ENCODE measurements at places on chromosomes 1 and 21. TPM values are rescaled to one million over a fixed set of nuclear protein-coding genes. Genes with fewer than 3 reads are reported as not detected.
A peak's percentile ranks its signal among the peaks of the same experiment; 100 is the strongest.

- peaks cover 10% of the 10 kb centered on the region for H3K4me1 ChIP-seq
- no peak overlapping the region for H3K4me3 ChIP-seq
- H3K27me3 ChIP-seq = no peaks in the 10 kb centered on the region
- H3K36me3 ChIP-seq = no peaks in the 10 kb centered on the region
- DNase-seq = no peak
Observed at GRCh38 chr1:117046781-117047180, 13.3 kb upstream of the TTF2 start.

The NCF2 gene
- 144 TPM for total RNA-seq

GRCh38 chr1:92273039-92273438 is 25.7 kb downstream of the GLMN start:
- no peaks in the 10 kb centered on the region for H3K4me1 ChIP-seq
- H3K27ac ChIP-seq = no peak overlapping the region
- no peaks in the 10 kb centered on the region for H3K27me3 ChIP-seq
- peaks cover 31% of the 10 kb centered on the region for H3K36me3 ChIP-seq
- H3K4me3 ChIP-seq = no peak overlapping the region

- H3K4me3 ChIP-seq = no peak overlapping the region
- no peaks in the 10 kb centered on the region for H3K36me3 ChIP-seq
- DNase-seq = no peak
- no peak overlapping the region for H3K27ac ChIP-seq
Observed at GRCh38 chr1:213484333-213484732, 433.3 kb downstream of the RPS6KC1 start.

- DNase-seq = peak; percentile 88
- peak overlapping the region; percentile 53 for H3K4me3 ChIP-seq
- peak overlapping the region; percentile 12 for H3K27ac ChIP-seq
- no peaks in the 10 kb centered on the region for H3K36me3 ChIP-seq
- peaks cover 19% of the 10 kb centered on the region for H3K4me1 ChIP-seq
Observed at GRCh38 chr1:204363335-204364114, 3.8 kb upstream of the PLEKHA6 start.

- DNase-seq = no peak
- H3K4me1 ChIP-seq = no peaks in the 10 kb centered on the region
- peaks cover 5% of the 10 kb centered on the region for H3K27me3 ChIP-seq
- H3K4me3 ChIP-seq = no peak overlapping the region
- H3K36me3 ChIP-seq = no peaks in the 10 kb centered on the region
Observed at GRCh38 chr1:38667626-38668025, 191.9 kb downstream of the RRAGC start.

DNA sequence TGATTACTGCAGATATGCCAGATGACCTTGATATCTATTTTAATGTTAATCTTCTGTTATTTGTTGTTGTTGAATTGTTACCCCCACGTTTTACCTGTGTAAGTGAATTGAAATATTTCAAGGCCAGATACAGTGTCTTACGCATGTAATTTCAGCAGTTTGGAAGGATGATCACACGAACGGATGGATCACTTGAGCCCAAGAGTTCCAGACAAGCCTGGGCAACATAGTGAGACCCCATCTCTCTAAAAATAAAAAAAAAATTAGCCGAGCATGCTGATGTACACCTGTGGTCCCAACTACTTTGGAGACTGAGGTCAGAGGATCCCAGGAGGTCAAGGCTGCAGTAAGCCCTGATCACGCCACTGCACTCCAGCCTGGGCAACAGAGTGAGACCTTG is 32.2 kb downstream of the SDCCAG8 start:
- peak overlapping the region; percentile 56 for H3K27ac ChIP-seq
- no peak overlapping the region for H3K4me3 ChIP-seq
- no peak for DNase-seq
- peaks cover 32% of the 10 kb centered on the region for H3K36me3 ChIP-seq
- no peaks in the 10 kb centered on the region for H3K27me3 ChIP-seq
- H3K4me1 ChIP-seq = peaks cover 33% of the 10 kb centered on the region

DNA sequence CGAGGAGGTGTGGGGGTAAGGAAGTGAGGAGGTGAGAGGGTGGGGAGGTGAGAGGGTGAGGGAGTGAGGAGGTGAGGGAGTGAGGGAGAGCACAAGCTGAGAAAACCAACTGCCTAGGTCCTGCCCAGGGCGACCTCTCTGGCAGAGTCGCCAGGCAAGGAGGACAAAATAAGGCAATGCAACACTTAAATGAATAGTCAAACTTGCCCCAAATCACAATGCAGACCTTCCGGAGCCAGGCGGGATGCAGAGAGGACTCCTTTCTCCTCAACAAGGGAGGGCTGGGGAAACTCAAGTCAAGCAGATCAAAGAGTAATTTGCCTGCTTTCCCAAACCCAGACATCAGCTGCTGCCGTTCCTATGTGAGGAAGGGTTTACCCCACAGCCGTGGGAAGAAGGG is 86.0 kb downstream of the CCDC185 start:
- no peak for DNase-seq
- H3K4me1 ChIP-seq = peaks cover 4% of the 10 kb centered on the region
- H3K27ac ChIP-seq = no peak overlapping the region
- H3K36me3 ChIP-seq = no peaks in the 10 kb centered on the region

The ZRANB2 gene
- total RNA-seq = 85.0 TPM

- no peaks in the 10 kb centered on the region for H3K27me3 ChIP-seq
- no peaks in the 10 kb centered on the region for H3K4me1 ChIP-seq
- H3K36me3 ChIP-seq = no peaks in the 10 kb centered on the region
- no peak overlapping the region for H3K27ac ChIP-seq
Observed at GRCh38 chr1:34518146-34518699, 236.6 kb upstream of the GJB5 start.

DNA sequence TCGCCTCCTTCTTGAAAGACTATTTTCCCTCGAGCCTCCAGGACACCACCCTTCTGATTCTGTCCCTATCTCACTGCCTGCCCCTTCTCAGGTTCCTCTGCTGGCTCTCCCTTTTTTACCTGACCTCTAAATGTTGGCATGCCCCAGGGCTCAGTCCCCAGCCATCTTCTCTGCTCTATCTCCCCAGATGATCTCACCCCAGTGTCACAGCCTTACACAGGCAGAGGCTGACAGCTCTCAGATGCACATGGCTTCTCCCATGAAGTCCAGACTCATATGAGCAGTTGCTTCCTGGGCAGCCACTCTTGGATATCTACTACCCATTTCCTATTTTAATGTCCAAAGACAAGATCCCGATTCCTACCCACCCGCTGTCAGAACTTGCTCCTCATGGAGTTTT is 37.5 kb downstream of the RXRG start:
- H3K36me3 ChIP-seq = no peaks in the 10 kb centered on the region
- no peak overlapping the region for H3K4me3 ChIP-seq
- DNase-seq = no peak
- no peaks in the 10 kb centered on the region for H3K4me1 ChIP-seq
- no peaks in the 10 kb centered on the region for H3K27me3 ChIP-seq

- no peak overlapping the region for H3K27ac ChIP-seq
- no peak for DNase-seq
- H3K4me3 ChIP-seq = no peak overlapping the region
- H3K36me3 ChIP-seq = no peaks in the 10 kb centered on the region
Observed at GRCh38 chr1:222049176-222049575, 307.3 kb upstream of the DUSP10 start.

- DNase-seq = peak; percentile 97
- H3K4me1 ChIP-seq = peaks cover 22% of the 10 kb centered on the region
- H3K27ac ChIP-seq = peak within 1 kb of the TSS; percentile 99
Observed at GRCh38 chr1:222712253-222713090, at the start of the genes AIDA and BROX. AIDA (minus strand) TSS chr1:222712491; CDS start chr1:222712317, 174 bp downstream. BROX (plus strand) TSS chr1:222712564; CDS start chr1:222715700, 3,136 bp downstream.

- no peak overlapping the region for H3K4me3 ChIP-seq
- no peaks in the 10 kb centered on the region for H3K36me3 ChIP-seq
- H3K27me3 ChIP-seq = no peaks in the 10 kb centered on the region
- H3K27ac ChIP-seq = no peak overlapping the region
Observed at GRCh38 chr1:248793592-248793991, 32.1 kb downstream of the SH3BP5L start.

- H3K4me1 ChIP-seq = no peaks in the 10 kb centered on the region
- DNase-seq = no peak
- H3K4me3 ChIP-seq = no peak overlapping the region
- no peak overlapping the region for H3K27ac ChIP-seq
Observed at GRCh38 chr1:221363039-221363438, 378.9 kb downstream of the DUSP10 start.

DNA sequence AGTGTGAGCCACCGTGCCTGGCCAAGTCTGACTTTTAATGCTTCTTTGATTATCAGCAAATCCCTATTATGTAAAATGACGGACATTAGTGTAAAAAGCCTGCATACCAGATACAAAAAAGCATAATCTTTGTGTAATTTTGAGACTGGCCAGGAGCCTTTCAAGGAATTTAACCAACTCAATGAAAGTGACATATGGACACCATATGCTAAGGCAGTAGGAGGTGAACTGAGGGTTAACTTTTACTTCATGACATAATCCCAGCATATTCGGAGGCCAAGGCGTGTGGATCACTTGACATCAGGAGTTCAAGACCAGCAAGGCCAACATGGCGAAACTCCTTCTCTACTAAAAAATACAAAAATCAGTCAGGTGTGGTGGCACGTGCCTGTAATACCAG is 94.6 kb downstream of the EIF4G3 start:
- H3K27ac ChIP-seq = no peak overlapping the region
- no peak overlapping the region for H3K4me3 ChIP-seq
- no peaks in the 10 kb centered on the region for H3K4me1 ChIP-seq
- DNase-seq = no peak

- DNase-seq = no peak
- no peaks in the 10 kb centered on the region for H3K36me3 ChIP-seq
- peaks cover 4% of the 10 kb centered on the region for H3K27me3 ChIP-seq
Observed at GRCh38 chr1:58084266-58084665, 462.3 kb downstream of the OMA1 start.

The KRTAP21-1 gene
- not detected for total RNA-seq

DNA sequence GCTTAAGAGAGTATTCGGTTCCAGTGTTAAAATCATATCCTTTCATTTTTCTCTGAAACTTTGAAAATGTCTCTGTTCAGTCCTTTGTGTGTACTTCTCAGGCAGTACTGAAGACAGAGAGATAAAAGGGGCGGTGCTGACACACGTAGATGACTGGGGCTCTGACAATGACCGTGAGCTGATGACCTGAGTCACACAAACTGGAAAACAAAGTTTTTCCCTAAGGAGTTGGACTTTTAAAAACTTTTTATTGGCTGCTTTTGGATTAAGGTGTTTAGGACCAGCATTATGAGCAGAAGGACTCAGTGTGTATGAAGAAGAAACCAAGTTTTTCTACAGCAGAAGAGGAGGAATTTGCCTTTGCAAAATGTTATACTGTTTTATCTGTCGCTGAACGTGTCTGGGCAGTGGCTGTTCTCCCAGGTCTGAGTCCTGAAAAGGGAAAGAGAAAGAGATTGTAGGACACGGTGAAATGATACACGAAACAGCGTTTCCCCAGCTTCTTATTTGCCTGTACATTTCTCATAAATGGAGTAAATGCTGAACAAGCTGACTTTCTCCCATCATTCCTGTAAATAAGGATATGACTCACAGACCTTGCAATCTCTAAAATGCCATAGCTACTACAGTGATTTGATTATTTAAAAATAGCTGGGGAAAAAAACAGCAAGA is 51.5 kb downstream of the MAP3K7CL start:
- DNase-seq = no peak
- H3K27ac ChIP-seq = peak overlapping the region; percentile 79
- no peaks in the 10 kb centered on the region for H3K36me3 ChIP-seq
- H3K4me3 ChIP-seq = peak overlapping the region; percentile 30

DNA sequence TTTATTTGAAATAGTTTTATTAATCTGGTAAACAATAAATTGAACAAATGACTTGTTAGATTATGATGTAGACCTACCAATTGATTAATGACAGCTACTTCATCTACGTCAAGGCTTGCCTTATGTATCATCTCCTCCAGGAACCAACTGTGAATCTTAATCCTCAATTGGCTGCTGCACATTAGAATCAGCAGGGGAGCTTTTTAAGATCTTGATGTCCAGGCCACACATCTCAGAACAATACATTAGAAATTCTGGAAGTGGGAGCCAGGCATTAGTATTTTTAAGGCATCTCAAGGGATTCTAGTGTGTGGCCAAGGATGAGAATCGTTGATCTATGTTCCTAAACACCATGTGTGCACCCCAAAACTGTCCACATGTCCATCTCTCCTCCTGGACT is 52.0 kb upstream of the LYPLAL1 start:
- no peaks in the 10 kb centered on the region for H3K27me3 ChIP-seq
- no peak overlapping the region for H3K4me3 ChIP-seq
- no peaks in the 10 kb centered on the region for H3K4me1 ChIP-seq
- no peak overlapping the region for H3K27ac ChIP-seq
- no peaks in the 10 kb centered on the region for H3K36me3 ChIP-seq

The LMX1A gene
- not detected for total RNA-seq

The GPR3 gene
- 0.90 TPM for total RNA-seq

DNA sequence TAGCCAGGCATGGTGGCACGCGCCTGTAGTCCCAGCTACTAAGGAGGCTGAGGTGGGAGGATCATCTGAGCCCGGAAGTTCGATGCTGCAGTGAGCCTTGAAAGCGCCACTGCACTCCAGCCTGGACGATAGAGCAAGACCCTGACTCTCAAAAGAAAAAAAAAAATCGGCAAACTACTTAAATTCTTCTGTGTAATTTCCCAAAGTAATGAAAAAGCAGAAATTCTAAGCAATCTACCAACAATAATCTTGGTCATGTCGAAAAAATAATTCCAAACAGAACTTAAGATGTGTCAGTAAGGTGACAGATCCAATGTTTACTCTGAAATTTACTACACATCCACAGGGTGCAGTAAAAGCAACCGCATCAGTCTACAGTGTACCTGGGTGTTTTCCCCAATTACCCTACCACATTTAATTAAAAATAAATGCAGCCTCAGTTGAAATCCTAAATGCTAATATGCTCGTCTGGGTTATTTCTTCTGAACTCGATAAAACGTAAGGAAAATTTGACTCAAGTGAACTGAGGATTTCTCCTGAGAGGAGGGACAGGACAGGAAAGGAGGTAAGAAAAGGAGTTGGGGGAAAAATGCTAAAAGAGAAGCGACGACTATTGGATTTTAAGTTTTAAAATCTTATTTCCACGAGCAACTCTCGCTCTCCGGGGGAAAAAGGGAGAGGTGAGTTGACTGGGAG is 801 bp downstream of the EPRS1 start:
- no peaks in the 10 kb centered on the region for H3K27me3 ChIP-seq
- H3K36me3 ChIP-seq = peaks cover 2% of the 10 kb centered on the region
- H3K4me1 ChIP-seq = peaks cover 17% of the 10 kb centered on the region
- DNase-seq = no peak
- H3K27ac ChIP-seq = peak overlapping the region; percentile 83

The REN gene
- total RNA-seq = 0.81 TPM

GRCh38 chr1:97721221-97721620 is 199.6 kb downstream of the DPYD start:
- H3K4me1 ChIP-seq = no peaks in the 10 kb centered on the region
- no peak overlapping the region for H3K4me3 ChIP-seq
- H3K27me3 ChIP-seq = no peaks in the 10 kb centered on the region
- no peak for DNase-seq

The SPRR2A gene
- total RNA-seq = not detected

GRCh38 chr1:56835657-56836056 is 16.5 kb upstream of the FYB2 start:
- no peak for DNase-seq
- H3K27me3 ChIP-seq = peaks cover 4% of the 10 kb centered on the region
- H3K27ac ChIP-seq = no peak overlapping the region
- H3K4me1 ChIP-seq = no peaks in the 10 kb centered on the region

The RYR2 gene
- 7.8 TPM for total RNA-seq
